ENCODE measurements at places on chromosomes 7 and 10.

- no peak for DNase-seq
Observed at GRCh38 chr10:3010816-3011460, 56.4 kb upstream of the PFKP start.

GRCh38 chr10:35979116-35979515 lies 337.0 kb upstream of the FZD8 start:
- DNase-seq: no peak

- DNase-seq: no peak
Observed at GRCh38 chr7:130695840-130696239, 9.5 kb upstream of the TSGA13 start.

GRCh38 chr10:27512548-27512947 lies 8.4 kb downstream of the RAB18 start:
- DNase-seq: no peak

DNA sequence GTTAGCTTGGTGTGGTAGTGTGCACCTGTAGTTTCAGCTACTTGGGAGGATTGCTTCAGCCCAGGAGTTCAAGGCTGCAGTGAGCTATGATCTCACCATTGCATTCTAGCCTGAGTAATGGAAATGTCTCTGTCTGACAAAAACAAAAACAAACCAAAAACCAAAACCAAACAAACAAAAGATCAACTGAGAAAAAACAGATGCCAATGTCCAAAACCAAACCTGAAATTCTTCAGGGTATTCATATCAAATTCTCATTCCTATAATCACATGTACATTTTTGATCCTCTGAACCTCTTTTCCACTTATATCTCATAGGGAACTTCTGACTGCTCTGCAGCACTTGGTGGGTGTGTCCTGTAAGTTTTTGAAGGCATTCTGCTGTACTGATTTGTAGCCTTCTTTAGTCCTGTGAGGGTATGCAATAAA lies 87.0 kb downstream of the CDK6 start:
- no peak for DNase-seq

DNA sequence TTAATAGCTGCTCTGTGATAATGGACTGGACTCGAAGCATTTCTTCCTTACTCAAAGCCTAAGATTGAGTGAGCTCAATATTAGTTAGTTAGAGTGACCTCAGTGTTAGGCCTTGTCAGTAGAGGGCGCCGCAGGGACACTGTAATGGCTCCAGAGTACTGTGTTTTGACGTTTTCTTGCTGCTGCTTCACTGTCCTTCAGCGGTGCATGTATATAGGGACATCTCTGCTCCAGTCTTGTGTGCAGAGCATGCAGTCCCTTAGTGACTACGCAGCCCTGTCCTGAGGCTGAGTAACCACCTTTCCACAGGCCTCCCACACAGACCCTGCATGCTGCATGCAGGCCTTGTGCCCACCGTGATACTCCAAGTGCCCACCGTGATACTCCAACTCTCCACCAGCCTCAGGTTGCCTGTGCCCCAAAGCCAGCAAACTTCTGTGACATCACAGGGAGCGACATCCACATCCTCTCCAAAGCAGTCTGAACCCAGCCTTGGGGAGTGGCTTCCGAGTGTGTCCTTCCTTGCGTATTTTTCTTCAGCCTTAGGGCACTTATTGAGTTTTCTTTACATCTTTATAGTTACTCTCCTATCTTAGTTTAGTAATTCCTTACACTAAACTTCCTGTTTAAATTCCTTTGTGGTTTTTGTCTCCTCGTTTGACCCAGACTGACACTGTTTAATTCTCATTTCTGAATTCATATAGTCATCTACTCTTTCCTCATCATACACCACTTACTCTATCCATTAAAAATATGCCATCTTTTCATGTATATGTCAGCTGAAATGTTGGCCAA lies 118.2 kb downstream of the JAZF1 start:
- peak; percentile 30 for DNase-seq

GRCh38 chr10:117936141-117936540 lies 110.6 kb downstream of the RAB11FIP2 start:
- DNase-seq: no peak

- DNase-seq: no peak
Observed at GRCh38 chr7:47314728-47315607, 266.9 kb downstream of the TNS3 start.

GRCh38 chr10:79585870-79586527 lies 24.7 kb upstream of the SFTPA1 start:
- no peak for DNase-seq

DNA sequence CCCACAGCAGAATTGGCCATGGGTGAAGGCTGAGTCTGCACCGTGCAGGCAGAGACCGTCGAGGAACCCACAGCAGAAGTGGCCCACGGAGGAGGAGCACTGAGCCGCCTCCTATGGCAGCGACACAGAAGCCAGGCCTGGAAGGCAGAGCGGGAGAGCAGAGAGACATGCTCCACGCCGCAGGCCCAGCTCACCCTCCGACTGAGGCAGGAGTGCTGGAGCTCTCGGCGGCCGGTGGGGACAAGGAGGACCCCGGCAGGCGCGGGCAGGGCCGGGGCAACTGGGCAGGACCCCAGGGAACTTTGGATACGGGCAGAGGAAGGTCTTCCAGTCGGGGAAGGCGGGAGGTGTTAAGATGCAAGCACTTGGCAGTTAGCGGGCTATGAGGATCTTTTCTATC lies 420.4 kb downstream of the DNAJB6 start:
- no peak for DNase-seq

DNA sequence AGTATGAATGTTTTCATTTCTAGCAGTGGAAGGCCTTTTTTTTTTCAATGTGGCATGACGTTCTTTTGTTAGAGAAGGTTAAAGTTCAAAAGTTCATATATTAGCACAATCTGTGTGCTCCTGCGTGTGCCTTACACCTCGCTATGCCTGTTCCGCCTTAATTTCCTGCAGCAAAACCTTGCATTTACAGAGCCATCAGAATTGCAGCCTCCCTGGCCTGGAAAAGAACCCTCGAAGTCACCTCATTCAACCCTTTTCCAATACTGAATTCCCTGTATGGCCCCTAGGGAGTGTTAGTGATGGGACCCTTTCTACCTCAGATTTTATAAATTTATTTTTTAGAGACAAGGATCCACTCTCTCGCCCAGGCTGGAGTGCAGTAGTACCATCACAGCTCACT lies 103.5 kb upstream of the ZNF438 start:
- no peak for DNase-seq

DNA sequence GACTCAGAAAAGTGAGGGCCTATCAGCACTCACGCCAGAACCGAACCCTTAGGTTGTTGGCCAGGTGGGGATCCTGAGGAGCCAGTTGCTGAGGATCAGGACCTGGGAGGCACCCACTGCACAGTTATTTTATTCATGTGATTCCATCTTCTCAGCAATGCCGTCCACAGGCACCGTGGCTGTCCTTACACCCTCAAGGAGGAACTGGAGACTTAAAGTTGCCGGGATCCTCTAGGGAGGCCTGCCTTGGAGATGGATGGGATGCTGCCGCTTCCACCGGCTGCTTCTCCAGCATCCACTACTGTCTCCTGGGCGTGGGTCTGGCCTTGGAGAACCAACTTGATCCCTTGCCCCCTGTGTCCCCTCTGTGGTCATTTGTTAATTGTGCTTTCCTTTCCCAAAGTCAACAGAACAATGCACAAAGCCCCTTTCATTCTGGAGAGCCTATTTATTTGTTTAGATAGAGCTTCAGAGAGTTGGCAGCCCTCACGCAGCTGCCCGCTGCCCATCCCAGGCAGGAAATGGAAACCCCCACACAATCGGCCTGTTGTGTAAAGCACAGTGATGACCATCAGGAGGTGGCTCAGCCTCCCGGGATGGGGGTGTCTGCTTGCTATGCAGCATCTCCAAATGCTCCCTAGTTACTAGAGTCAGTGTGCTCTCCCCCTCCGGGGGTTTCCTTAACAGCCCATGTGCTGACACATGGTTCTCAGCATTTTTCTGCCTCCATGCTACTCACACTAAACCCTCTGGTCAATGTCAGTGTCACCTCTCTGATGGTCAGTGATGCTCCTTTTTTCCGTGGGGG lies 52.9 kb upstream of the IGFBP3 start:
- DNase-seq: no peak

GRCh38 chr7:25282194-25282593 lies 53.9 kb upstream of the NPVF start:
- no peak for DNase-seq

GRCh38 chr10:101856626-101857025 lies 13.0 kb upstream of the KCNIP2 start:
- DNase-seq: no peak

GRCh38 chr7:1928645-1929348 lies 258.7 kb downstream of the ELFN1 start:
- no peak for DNase-seq

DNA sequence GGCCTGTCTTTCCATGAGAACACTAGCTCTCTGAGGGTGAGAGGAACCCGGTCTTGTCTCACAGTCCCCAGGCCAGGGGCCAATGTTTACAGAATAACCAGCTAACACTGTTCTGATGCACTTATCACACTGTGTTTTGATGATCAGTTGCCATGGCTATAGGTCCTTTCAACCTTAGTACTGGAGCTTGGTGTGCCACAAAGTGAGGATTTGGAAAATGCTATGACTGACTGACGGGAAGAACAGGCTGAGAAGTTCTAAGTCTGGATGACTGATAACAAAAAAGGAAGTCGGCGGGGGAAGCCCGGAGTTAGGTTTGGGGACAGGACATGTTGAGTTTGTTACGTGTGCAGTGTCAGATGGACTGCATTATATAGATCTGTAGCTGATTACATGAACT lies 141.8 kb downstream of the CTTNBP2 start:
- DNase-seq: no peak

DNA sequence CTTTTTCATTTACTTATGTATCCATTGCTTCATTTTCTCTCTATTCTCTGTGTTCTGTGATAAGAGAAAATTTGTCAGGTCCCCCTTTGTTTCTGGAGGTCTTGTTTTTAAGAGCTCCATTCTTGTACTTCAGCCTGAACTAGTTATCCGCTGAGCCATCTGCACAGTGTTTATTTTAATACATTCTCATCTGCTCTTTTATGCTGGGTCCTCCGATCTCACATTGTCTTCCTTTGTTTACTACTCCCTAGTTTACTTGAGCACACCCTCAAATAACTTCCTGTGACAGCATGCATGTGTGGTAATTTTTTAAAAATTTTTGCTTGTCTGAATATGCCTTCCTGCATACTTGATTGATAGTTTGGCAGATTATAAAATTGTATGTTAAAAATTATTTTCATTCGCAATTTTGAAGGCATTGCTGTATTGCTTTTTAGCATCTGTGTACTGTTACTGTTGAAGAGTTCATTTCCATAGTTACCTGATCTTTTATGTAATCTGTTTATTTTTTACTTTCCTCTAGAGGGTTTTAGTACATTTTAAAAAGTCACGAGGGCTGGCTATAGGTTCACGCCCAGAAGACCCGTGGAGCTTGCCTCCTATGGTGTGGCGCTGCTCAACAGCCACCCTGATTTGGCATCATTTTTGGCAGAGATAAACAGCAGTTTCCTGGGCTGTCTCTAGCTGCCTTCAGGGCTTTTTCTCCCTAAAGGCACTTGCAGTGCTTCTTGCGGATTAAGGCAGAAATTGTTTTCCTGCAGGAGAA lies 31.9 kb downstream of the RSBN1L start:
- DNase-seq: no peak

DNA sequence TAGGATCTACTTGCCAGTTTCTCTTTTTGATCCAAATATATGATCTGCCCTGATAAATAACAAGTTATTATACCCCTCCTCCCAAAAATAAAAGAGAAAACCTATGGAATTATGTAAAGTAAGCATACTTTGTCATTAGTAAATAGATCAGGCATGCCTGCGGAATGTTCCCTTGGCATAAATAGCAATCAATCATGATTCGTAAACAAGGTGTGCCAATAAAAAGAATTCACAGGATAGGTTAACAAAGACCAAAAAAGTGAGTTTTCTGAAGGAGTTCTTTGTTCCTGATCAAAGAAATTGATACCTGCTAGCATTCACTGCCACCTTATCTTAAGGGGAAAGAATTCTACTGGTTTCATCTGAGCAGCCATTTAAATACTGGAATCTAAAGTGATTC lies 11.9 kb downstream of the ITGB1 start:
- no peak for DNase-seq

DNA sequence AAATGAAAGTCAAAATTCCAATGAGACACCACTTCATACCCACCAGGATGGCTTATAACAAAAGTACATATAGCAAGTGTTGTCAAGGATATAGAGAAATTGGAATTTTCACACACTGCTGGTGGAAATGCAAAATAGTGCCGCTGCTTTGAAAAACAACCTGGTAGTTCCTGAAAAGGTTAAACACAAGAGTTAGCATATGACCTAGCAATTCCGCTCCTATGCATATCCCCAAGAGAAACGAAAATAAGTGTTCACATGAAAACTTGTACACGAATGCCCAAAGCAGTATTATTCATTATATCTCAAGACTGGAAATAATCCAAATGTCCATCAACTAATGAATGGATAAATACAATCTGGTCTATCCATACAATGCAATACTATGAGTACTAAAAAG lies 14.8 kb downstream of the IDE start:
- DNase-seq: no peak

DNA sequence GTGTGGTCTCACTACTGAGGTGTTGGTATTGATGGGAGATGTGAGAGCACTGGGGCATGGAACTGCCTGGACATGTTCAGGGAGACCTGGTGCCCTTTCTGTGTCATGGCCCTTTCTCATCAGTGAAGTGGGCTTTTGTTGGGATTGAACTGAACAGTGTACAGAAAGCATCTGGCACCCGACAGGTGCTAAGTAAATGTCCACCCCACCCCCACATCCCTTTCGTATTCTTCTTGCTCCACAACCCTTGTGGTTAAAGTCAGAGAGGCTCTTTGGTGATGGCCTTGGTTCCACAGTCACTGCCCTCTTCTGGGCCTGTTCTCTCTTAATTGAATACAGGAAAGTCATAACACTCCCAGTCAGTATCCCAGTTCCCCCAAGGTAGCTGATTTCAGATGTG lies 5.4 kb downstream of the NOM1 start:
- no peak for DNase-seq

GRCh38 chr10:37240223-37240622 lies 114.8 kb downstream of the ANKRD30A start:
- DNase-seq: no peak

DNA sequence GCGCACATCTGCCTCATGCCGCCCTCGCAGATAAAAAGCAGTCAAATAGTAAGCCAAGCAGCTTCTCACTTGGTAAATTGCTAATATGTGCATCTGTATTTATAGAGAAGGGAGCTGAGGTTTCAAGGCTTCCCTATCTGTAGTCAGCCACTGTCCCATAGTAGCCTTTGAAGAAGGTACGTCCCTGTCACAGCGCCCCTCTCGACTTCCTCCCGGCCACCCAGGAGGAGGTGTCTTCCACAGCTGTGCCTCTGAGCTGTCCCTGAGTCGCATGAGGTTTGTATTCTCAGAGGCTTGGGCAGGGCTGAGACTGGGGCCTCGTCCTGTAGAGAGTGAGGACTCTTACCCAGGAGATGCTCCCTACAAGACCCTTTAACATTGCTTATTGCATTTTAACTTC lies 49.0 kb downstream of the SPOCK2 start:
- DNase-seq: no peak

- DNase-seq: no peak
Observed at GRCh38 chr7:97015756-97016380, 8.8 kb downstream of the DLX5 start.

DNA sequence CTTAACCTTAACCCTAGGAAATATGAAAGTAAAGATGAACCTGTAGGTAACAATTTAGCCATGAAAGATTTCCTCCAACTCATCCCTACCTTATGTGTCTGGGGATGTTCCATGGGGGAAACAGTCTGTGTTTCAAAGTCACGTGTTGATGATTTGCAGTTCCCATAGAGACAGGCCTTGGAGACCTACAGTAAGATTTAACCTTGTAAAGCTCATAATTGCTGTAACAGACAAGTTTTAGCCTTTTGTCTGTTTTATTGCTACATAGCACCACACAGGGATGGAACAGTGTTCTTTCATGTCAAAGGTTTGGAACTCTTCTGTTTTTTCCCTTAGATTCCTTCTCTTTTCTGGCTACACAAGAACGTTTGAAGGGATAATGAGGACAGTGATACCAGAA lies 35.2 kb upstream of the ITGA8 start:
- no peak for DNase-seq

All from stimulated activated CD4-positive, alpha-beta T cell treated with anti-CD3 and anti-CD28 coated beads, Interleukin-15, amount 100 ng/mL, for 1 hour (primary cell).